ENCODE measurements at places on chromosomes 16 and 17. TPM values are rescaled to one million over a fixed set of nuclear protein-coding genes. Genes with fewer than 3 reads are reported as not detected.

HS3ST6 gene
- not detected for total RNA-seq

HBA1 gene
- total RNA-seq: not detected

HEATR9 gene
- not detected for total RNA-seq

RNF112 gene
- 0.17 TPM for total RNA-seq

SOX15 gene
- total RNA-seq: 0.84 TPM

KRT20 gene
- not detected for total RNA-seq

MYO15A gene
- 1.4 TPM for total RNA-seq

DNA sequence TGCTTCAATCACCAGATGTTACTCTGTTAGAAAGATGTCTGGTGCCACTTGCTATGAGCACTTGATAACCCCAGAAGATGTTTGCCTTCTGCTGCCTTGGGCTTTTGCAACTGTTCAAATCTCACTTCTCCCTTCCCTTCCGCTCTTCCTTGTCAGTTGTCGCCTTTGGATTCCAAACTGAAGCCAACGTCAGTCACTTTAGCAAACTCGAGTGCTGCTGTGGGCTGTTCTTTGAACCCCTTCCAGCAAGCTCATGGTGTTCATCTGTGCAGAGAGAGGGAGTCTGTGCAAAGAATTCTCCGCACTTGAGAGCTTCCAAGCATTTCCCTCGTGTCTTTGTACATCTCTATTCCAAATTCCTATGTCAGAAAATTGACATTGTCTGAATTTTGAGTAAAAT is 879.4 kb downstream of the CDH11 start:
- no peak for DNase-seq

- DNase-seq: no peak
Observed at GRCh38 chr17:4725646-4726310, 5.5 kb upstream of the MED11 start.

DNA sequence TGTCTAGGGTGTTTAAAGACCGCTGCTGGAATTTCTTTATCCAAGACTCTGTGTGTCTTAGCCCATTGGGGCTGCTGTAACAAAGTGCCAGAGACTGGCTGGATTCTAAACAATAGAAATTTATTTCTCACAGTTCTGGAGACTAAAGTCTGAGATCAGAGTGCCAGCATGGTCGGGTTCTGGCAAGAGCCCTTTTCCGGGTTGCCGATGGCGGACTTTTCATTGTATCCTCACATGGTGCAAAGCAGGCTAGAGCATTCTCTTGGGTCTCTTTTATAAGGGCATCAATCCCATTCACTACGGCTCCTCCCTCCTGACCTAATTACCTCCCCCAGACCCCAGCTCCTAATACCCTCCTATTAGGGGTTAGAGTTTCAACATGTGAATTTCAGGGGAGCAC is 9.5 kb downstream of the NLRC5 start:
- DNase-seq: no peak

DNA sequence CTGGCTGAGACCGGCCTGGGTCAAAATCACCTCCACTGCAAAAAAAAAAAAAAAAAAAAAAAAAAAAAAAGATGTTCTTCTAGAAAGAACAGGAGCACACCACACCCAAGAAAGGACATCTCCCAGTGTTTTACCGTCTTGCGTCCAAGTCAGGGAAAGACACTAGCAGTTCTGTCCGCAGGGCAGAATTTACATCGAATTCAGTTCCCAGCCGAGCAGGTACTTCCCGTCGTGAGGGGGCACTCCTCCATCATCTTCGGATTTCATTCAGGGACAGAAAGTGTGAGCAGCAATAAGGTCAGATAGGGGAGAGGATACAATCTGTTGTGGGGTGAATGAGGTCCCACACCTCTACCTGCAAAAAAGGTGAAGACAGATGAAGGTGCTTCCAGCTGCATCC is 574.7 kb downstream of the KCNJ18 start:
- DNase-seq: no peak

GRCh38 chr17:17226451-17227265 is 10.3 kb downstream of the FLCN start:
- no peak for DNase-seq

GRCh38 chr16:24944206-24944605 is 71.0 kb downstream of the ARHGAP17 start:
- no peak for DNase-seq

GRCh38 chr17:10217916-10218315 is 19.5 kb upstream of the GAS7 start:
- no peak for DNase-seq

DNA sequence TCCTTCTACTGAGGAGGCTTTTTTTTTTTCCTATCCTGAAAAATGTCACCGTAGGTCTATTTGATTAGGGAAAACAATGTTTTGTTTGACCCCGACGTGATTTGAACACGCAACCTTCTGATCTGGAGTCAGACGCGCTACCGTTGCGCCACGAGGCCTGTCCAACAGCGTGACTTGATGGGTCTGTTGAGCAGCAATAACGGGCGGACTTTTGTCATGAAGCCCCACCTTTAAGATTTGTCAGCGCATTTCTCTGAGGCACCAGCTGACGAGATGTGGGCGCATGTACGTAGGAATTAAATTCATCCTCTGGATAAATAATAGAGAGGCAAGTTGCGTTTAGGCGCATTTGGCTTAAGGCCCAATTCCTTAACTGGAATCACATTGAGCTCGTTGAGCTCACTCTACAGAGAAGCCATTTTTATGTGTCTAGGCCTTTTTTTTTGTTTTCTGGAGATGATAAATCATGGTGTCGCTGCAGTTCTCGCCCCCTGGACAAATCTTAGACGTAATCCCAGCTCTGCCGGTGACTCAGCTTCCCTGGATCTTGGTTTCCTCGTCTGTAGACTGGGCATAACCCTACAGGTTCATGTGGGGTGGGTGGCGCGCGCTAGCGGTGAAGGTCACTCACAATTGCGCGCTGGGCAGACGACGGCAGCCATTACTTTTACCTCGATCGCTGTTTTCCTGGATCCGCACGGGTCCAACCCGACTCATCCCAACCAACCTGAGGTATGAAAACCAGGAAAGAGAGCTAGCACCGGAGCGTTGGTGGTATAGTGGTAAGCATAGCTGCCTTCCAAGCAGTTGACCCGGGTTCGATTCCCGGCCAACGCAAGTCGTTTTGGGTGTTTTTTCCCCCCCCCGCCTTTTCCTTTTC is 10.6 kb upstream of the AURKB start:
- DNase-seq: peak; percentile 84

DNA sequence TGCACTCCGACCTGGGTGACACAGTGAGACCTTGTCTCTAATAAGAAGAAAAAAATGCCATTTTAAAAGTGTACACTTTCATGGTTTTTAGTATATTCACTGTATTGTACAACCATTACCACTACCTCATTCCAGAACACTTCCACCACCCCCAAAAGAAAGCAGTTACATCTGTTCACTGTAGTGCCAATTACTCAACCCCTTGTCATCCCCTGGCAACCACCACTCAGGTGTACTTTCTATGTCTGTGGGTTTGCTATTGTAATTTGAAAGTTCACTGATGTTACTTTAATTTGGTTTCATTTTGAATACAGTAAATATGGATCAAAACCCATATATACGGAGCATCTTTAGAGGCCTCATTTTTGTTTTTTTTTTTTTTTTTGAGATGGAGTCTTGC is 6.1 kb downstream of the ZG16 start:
- no peak for DNase-seq

DNA sequence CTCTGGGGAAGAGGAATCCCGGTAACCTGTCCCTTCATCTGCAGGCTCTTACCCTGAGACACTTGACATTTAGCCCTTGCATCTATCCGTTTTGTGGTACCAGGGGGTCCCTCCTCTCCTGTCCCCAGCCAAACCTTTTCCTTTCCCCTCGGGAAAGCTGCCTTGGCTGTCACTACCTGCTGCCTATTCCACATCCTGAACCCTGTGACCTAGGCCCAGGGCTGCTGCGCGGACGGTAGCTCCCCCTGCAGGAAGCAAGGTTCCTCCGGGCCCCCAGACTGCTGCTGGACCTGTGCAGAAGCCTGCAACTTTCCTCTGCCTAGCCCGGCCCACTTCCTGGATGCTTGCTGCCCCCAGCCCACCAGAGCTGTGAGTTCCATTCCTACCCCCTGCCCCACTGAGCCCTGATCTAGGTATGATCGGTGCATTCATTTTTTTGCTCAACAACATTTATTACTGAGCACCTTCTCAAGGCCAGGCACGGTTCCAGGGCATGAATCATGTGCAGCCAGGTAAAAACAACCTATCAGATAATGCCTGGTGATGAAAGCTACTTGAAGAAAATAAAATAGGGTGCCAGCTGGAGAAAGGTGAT is 10.5 kb upstream of the ALDOA start:
- DNase-seq: peak; percentile 63

GRCh38 chr16:79563921-79564320 is 36.6 kb downstream of the MAF start:
- no peak for DNase-seq

DNA sequence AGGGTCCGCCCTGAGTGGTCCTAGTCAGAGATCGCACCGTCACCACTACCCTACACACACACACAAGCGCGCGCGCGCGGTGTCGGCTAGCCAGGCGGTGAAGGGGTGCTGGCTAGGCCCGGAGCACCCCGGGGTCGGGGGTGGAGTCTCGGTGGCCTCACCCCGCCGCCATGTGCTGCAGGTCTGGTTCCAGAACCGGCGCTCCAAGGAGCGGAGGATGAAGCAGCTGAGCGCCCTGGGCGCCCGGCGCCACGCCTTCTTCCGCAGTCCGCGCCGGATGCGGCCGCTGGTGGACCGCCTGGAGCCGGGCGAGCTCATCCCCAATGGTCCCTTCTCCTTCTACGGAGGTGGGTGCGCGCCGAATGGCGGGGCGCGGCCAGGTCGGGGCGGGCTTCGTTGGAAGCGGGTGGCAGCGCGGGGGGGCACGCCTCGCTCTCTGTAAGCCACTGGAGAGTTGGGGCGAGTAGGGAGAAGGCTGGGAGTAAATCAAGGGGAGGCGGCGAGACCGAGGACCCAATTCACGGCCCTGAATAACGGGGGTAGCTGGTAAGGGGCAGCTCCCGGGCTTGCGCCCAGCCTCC is 4.8 kb downstream of the LHX1 start:
- DNase-seq: no peak

DNA sequence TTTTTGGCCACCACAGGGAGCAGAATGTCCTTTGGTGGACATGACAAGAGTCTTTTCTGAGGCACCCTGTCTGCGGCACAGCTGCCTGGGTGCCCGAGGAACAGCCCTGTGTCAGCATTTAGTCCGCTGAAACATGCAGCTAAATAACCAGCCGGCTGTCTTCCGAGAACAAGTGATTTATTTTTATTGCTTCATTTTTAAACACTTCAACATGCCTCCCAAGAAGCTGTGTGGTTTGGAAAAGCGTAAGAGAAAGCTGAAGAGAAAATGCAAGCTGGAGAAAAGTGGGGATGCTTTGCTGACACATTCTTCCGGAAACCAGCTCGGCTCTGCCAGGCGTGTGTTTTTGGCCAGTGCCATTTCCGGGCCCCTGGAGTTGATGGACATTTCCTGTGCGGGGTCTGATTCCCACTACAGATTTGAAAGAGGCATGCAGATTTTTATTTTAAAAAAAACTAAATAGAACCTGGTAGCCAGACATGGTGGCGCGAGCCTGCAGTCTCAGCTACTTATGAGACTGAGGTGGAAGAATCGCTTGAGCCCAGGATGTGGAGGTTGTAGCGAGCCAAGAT is 94.7 kb downstream of the SEC14L1 start:
- DNase-seq: no peak

DNA sequence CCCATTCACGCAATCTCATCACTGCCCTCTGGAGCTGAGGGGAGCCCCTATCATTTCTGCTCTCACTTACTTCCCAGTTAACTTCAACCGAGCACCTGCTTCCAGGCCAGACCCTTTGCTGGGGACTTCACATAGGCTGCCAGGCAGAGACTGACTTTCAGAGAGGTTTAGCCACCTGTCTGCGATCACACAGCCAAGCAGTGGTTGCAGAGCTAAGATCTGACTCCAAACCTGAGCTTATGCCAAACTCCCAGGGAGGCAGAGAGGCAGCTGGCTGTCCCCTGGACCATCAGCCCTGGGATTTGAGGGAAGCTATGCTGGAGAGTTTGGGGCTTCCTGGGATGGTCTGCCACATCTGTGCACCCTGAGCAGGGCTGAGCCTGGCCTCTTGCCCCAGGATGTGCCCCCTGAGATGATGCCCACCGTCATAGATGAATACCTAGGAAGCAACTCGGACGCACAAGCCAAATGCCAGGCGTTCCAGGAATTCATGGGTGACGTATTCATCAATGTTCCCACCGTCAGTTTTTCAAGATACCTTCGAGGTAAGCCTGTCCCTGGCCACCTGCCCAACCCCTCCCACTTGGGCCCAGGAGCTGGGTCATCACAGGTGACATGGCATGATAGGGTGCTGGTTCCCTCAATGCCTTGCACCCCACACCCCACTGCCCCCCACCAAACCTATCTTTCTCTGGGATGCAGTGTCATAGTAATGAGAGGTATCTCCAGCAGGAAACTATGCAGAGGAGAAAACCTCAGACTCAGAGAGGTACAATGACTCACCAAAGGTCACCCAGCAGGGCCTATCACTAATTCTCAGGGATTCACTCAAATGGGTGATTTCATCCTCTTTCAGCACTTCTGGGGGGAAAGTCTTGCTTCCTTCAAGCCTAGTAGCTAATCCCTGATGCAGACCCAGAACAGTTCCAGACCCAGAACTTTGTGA is 10.0 kb downstream of the CES3 start:
- no peak for DNase-seq

All from OCI-LY7 (cell line).